ENCODE measurements at places on chromosomes 13 and 19. TPM values are rescaled to one million over a fixed set of nuclear protein-coding genes. Genes with fewer than 3 reads are reported as not detected.

GRCh38 chr13:113804703-113805430 is 45.8 kb downstream of the TMEM255B start:
- H3K4me3 ChIP-seq: no peak overlapping the region
- peaks cover 8% of the 10 kb centered on the region for H3K4me1 ChIP-seq
- no peaks in the 10 kb centered on the region for H3K27me3 ChIP-seq
- no peak overlapping the region for H3K27ac ChIP-seq
- H3K36me3 ChIP-seq: no peaks in the 10 kb centered on the region
- DNase-seq: no peak

Gene ZNF578
- total RNA-seq: 0.58 TPM

- H3K4me1 ChIP-seq: peaks cover 6% of the 10 kb centered on the region
- peak; percentile 32 for DNase-seq
- no peak overlapping the region for H3K4me3 ChIP-seq
- no peak overlapping the region for H3K27ac ChIP-seq
These were observed 25.1 kb downstream of the TMEM161A start for GRCh38 chr19:19113040-19113626.

DNA sequence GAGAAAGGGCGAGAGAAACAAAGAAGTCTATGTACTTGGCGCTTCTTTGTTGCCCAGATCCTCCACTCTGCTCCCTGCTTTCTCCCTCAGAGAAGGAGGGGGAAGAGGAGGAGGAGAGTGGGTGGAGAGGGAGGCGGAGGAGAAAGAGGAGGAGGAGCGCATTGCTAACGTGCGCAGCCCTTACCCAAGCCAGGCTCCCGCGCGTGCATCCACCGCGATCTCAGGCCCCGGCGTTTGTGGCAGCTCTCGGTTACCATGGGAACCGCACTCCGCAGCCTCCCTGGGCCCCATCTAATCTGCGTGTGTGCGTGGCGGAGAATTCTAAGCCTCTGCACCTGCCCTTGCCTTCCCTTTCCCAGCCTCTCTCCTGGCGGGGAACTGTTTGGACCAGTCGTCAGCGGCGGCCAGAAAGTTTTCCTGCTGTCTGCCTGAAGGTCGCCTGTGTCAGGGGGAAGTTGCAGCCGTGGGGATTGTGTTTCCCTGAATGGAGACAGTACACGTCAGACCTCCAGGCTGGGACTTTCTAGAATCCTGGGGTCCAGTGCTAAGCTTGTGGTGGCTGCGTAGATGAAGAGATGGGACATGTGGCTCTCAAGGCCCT is at the start of gene ERICH6B:
ERICH6B (minus strand) TSS at position 239 of the 601 bp plus-strand sequence. CDS start 18,734 bp downstream, outside the sequence.
- no peak within 1 kb of the TSS for H3K27ac ChIP-seq
- H3K27me3 ChIP-seq: peaks cover 23% of the 10 kb centered on the region
- H3K4me3 ChIP-seq: no peak within 1 kb of the TSS
- no peaks in the 10 kb centered on the region for H3K4me1 ChIP-seq

GRCh38 chr19:1647501-1648458 is 4.6 kb downstream of the TCF3 start:
- no peak overlapping the region for H3K4me3 ChIP-seq
- H3K27me3 ChIP-seq: no peaks in the 10 kb centered on the region
- no peak for DNase-seq
- H3K27ac ChIP-seq: no peak overlapping the region

Gene KIR3DL1
- total RNA-seq: not detected

DNA sequence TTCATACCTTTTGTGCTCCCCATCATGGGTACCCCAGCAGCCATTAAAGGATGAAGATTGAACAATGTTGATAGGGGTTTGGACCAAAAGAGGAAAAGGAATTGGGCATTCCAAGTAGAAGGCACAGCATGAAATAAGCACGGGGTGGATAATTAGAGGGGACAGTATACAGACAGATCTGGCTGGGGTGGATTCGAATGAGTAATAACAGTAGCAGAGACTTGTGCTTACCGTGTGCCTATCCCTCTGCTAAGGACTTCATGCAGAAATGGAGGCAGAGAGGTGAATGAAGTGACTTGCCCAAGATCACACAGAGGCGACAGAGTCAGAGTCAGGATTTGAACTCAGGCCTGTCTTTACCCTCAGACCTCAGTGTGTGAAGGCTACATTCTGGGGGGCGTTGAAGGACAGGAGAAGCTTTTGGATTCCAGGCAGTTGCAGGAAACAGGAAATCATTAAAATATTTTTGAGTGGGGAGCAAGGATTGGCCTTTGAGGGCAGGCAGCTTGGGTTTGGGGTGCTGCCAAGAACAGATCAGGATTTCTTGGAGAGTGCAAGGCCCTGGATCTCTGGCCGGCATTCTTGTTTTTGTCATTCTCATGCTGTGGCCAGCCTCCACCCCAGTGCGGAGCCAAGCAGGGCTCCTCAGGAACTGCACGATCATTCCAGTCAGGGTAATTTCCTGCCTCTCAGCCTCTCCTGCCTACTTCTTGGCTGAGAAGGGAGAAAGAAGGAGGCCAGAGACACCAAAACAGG is 18.7 kb downstream of the PAF1 start:
- H3K4me1 ChIP-seq: peaks cover 11% of the 10 kb centered on the region
- peaks cover 83% of the 10 kb centered on the region for H3K36me3 ChIP-seq
- H3K27ac ChIP-seq: peak overlapping the region; percentile 48

DNA sequence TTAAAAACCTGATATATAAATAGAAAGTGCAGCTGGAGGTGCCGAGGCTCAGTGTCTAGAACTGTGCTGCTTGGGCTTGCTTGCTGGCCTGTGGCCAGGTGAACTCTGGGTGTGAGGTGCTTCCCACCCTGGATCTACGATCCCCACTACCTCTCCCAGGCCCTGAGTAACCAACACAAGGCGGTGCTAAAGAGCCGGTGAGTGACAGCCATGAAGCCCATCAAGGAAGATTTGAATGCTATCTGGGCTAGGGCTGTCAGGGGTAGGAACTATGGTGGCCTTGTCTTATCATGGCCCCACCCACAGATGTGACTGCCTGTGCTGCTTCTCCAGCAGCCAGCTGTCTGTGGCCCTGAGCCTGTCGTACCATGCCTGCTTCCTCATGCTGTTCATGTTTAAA is 25.6 kb upstream of the ZNF91 start:
- no peaks in the 10 kb centered on the region for H3K4me1 ChIP-seq
- H3K27ac ChIP-seq: no peak overlapping the region
- DNase-seq: no peak
- no peaks in the 10 kb centered on the region for H3K27me3 ChIP-seq
- H3K36me3 ChIP-seq: no peaks in the 10 kb centered on the region

Gene ICAM5
- 0.79 TPM for total RNA-seq

- no peak overlapping the region for H3K27ac ChIP-seq
- no peaks in the 10 kb centered on the region for H3K4me1 ChIP-seq
- no peak overlapping the region for H3K4me3 ChIP-seq
- no peaks in the 10 kb centered on the region for H3K27me3 ChIP-seq
- peaks cover 14% of the 10 kb centered on the region for H3K36me3 ChIP-seq
- no peak for DNase-seq
These were observed 43.4 kb downstream of the EFNB2 start for GRCh38 chr13:106491928-106492587.

Gene XPO4
- 11.5 TPM for total RNA-seq

Gene B9D2
- 3.3 TPM for total RNA-seq

DNA sequence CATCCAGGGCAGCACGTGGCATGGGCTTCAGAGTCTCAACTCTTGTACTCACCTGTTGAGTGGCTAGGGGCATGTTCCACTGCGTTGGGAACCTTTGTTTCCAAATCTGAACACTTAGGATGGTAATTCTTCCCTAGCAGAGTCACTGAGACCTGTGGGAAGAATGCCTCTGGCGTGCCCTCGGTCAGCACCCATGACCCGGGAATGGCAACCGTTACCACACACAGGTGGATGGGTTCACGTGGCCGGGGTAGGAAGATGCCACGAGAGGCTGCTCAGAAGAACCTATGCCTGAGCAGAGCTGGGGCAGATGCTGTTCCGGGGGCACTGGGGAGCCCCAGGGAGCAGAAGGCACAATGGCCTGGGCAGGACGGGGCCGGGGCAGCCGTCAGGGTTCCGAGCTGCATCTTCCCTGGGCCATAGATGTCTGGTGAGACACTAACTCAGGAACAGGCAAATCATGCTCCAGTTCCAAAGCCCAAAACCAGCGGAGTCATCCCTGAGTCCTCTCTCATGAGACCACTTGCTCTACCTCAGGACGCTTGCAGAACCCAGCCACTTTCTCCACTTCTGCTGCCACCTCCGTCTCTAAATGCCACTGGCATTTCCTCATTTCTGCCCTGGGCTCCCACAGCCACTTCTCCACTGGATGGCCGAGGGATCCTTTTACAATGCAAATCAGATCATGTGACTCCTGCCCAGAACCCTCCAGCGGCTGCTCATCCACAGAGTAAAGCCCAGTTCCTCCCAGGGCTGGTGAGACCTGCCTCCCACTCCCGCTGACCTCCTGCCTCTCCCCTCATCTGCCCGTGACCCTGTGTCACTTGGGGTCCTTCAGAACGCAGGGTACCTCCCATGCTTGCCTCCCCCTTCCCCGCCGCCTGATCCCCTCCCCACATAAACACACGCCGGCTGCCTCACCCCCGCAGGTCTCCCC is 36.7 kb downstream of the FAM124A start:
- no peaks in the 10 kb centered on the region for H3K27me3 ChIP-seq
- no peaks in the 10 kb centered on the region for H3K4me1 ChIP-seq
- H3K4me3 ChIP-seq: no peak overlapping the region
- DNase-seq: no peak

GRCh38 chr19:33508941-33509614 is 12.5 kb downstream of the PEPD start:
- no peaks in the 10 kb centered on the region for H3K27me3 ChIP-seq
- H3K4me1 ChIP-seq: peaks cover 3% of the 10 kb centered on the region
- peaks cover 50% of the 10 kb centered on the region for H3K36me3 ChIP-seq
- DNase-seq: no peak
- H3K27ac ChIP-seq: no peak overlapping the region

Gene IRS2
- 6.0 TPM for total RNA-seq

DNA sequence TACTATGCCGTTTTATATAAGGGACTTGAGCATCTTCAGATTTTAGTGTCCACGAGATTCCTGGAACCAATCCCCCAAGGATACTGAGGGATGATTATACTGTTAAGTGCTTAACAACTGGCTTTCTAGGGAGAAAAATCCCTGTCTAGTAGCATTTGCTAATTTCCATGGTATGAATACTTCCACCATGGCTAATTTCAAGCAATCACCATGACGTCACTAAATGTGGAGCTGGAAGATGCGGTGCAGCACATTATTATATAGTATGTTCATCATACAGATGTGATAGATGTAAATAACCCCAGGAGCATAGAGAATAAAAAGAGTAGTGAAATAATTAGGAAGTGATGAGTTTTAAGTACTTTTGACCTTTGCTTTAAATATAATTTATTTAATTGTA is 72.7 kb downstream of the SIAH3 start:
- no peak overlapping the region for H3K27ac ChIP-seq
- no peaks in the 10 kb centered on the region for H3K36me3 ChIP-seq
- H3K27me3 ChIP-seq: no peaks in the 10 kb centered on the region

Gene KIR2DL4
- total RNA-seq: not detected

- H3K4me3 ChIP-seq: no peak overlapping the region
- DNase-seq: no peak
- no peak overlapping the region for H3K27ac ChIP-seq
- H3K36me3 ChIP-seq: peaks cover 15% of the 10 kb centered on the region
- H3K4me1 ChIP-seq: peaks cover 28% of the 10 kb centered on the region
- H3K27me3 ChIP-seq: no peaks in the 10 kb centered on the region
These were observed 52.8 kb downstream of the GATAD2A start for GRCh38 chr19:19458110-19458816.

DNA sequence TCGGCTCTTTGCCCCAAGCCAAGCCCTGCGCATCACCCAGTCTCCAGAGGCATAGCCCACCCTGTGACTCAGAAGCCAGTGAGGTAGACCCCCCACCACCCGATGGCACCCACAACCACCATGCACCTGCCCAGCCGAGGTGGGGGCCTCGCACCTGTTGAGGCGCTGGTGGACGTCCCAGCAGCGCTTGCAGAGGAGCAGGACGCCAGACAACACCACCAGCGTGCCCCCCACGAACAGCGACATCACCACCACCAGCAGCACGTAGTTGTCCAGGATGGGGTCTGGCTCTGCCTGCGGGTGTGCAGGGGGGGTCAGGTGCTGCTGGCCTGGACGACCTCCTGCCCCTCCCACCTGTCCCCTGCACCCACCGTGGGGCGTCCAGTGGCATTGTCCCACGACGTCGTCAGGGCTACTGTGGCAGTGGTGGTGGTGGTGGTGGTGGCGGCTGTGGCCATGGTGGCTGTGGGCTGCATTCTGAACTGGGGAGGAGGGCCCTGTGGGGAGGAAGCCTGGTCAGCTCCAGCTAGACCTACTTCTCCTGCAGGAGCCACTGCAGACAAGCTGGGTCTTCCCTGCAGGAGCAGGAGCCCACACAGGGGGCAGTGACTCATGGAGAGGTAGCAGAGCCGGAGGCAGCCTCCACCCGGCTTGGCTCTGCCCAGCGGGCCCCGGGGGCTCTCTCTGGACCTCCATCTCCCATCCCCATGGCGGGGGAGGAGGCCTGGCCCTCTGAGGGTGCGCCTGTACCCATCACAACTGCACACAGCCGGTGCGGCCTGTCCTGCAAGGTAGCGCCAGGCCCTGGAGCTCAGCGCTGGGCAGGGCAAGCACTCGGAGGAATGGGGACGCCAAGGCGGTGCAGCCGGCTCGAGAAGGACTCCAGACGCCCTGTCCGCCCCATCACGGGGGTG is 1.9 kb downstream of the CBARP start:
- peaks cover 10% of the 10 kb centered on the region for H3K36me3 ChIP-seq
- no peak overlapping the region for H3K27ac ChIP-seq
- H3K27me3 ChIP-seq: peaks cover 5% of the 10 kb centered on the region

GRCh38 chr19:58352760-58353671 is at the start of gene A1BG:
Gene A1BG, minus strand, starts transcription at chr19:58353492. Its CDS starts 55 bp downstream, at chr19:58353437.
- peaks cover 19% of the 10 kb centered on the region for H3K36me3 ChIP-seq
- no peak within 1 kb of the TSS for H3K4me3 ChIP-seq
- peaks cover 12% of the 10 kb centered on the region for H3K4me1 ChIP-seq
- DNase-seq: no peak
- H3K27me3 ChIP-seq: peaks cover 10% of the 10 kb centered on the region

- no peaks in the 10 kb centered on the region for H3K27me3 ChIP-seq
- H3K36me3 ChIP-seq: peaks cover 7% of the 10 kb centered on the region
- no peaks in the 10 kb centered on the region for H3K4me1 ChIP-seq
- H3K27ac ChIP-seq: no peak overlapping the region
- no peak overlapping the region for H3K4me3 ChIP-seq
These were observed 30.6 kb downstream of the DPF1 start for GRCh38 chr19:38193445-38193844.

Gene GPR12
- not detected for total RNA-seq

GRCh38 chr13:27403203-27403678 is 21.2 kb upstream of the GTF3A start:
- peaks cover 7% of the 10 kb centered on the region for H3K4me1 ChIP-seq
- DNase-seq: peak; percentile 47
- no peaks in the 10 kb centered on the region for H3K36me3 ChIP-seq
- 0 out of 2 replicates have a peak, but pooled peaks cover 2% of the 10 kb centered on the region for H3K27me3 ChIP-seq

GRCh38 chr19:14683439-14683838 is 6.4 kb upstream of the ZNF333 start:
- H3K4me1 ChIP-seq: no peaks in the 10 kb centered on the region
- no peaks in the 10 kb centered on the region for H3K36me3 ChIP-seq
- H3K27ac ChIP-seq: no peak overlapping the region

DNA sequence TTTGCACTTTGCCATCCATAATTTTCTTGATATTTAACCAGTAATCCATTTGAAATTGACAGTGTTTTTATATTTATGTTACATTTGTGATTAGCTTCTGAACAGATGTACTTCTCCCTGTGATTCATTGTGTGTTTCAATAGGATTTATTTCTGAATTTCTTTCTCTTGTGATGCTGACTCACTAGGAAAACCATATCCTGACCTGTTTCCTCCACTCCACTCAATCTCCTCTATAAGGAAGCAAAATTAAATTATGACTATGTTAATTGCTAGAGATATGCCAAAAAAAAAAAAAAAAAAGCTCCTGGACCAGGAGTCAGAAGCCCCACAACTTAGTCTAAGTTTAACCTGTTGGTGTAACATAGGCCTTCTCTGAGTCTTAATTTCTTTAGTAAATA is 614.6 kb upstream of the SPRY2 start:
- no peaks in the 10 kb centered on the region for H3K27me3 ChIP-seq
- no peaks in the 10 kb centered on the region for H3K4me1 ChIP-seq
- H3K27ac ChIP-seq: no peak overlapping the region

Gene MIR17HG
- 1.6 TPM for total RNA-seq

Data from SJSA1 (cell line).